CD4-positive, alpha-beta T cell treated with Interleukin-10 for 1 hour (primary cell): ENCODE measurements at places on chromosomes 16 and 17.

- DNase-seq = peak; percentile 60
Observed at GRCh38 chr17:50931144-50931908, 65.2 kb upstream of the TOB1 start.

DNA sequence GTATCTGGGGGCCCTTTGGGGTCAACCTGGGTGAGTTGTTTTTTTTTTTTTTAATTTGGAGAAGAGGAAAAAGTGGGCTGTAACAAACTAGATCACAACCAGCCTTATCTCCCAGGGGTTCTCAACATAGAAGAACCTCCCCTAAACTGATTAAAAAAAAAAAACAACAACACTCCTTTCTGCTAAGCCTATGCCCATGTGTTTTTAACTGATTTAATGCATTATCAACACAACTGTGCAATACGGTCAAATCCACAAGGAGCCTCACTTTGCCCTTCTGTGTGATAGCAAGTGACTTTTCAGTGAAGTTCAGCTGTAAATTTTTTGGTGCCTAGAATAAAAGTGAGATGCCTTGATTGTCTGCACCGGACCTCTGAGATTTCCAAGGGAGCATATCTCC, 646 bp downstream of the MYH11 start:
- DNase-seq = no peak

- DNase-seq = no peak
Observed at GRCh38 chr17:58414596-58414997, 2.7 kb downstream of the RNF43 start.

DNA sequence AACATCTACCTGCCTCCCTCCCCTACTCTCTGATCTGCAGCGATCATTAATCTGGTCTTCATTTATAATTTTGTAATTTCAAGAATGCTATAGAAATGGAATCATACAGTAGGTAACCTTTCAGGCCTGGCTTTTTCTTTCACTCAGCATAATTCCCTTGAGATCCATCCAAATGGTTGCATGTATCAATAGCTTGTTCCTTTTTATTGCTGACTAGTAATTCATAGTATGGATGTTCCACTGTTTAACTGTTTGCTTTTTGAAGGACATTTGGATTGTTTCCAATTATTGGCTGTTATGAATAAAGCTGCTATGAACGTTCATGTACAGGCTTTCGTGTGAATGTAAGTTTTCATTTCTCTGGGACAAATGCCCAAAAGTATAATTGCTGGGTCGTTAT, 125.2 kb downstream of the USP31 start:
- DNase-seq = no peak

- DNase-seq = no peak
Observed at GRCh38 chr16:18937390-18937789, 11.2 kb upstream of the SMG1 start.

DNA sequence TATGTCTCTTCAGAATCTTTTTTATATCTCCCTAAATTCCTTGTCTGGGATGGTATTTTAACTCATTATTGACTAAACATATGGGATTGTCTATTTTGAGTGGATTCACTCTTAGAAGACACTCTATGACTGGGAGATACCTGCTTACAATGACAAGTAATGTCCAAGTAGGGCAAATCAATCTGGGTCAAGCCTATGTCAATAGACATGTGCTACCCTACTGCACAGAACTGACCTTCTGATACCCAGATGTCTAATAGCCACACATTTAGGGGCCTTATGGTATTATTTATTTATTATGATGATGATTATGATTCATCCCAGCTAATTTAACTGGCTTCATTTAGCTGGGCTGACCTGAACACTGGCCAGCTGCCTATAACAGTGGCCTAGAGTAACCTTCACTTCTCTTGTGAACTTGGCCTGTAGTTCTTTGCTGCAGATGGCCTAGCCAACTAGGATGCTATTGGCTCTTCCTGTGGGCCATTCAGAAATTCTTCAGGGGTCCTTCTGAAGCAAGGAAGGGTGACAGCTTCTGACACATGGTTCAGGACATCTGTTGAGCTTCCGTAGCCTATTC, 138.0 kb downstream of the ANKFN1 start:
- no peak for DNase-seq

DNA sequence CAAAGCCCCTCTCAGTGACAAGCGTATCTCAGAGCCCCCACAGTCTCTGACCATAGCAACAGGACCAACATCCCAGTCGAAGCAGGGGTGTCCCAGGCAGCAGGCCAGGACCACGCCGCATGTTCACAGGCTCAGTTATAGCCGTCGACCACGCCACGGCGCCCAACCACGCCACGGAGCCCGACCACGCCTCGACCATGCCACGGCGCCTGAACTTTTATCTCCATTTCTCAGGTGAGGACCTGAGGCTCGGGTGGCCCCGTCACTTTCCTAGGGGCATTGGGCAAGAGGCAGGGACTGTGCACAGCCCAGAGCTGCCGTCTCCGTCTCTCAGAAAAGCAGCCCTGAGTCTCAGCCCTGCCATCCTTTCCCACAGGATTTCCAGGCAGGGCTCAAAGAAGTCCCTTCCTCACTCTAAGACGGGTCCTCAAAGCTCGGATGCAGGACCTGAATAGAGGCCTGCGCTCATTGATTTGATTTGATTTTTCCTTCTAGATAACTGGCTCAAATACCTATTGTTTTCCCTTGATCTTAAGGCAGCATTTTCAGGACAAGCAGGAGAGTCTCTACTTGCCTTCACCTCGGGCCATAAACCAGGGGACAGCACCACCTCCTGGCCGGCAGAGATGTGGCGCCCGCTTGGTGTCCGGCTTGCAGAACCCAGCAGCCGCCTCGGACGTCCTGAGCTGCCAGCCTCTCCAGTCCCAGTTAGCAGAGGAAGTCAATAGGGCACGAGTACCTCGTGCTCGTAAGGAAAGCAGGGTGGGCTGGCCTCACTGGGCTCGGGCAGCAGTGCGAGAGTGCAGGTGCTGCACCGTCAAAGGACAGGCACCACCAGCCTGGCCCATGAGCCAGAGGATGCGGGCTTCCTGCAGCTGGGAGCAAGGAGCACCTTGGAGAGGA, 38.8 kb downstream of the C16orf95 start:
- DNase-seq = peak; percentile 24

- no peak for DNase-seq
Observed at GRCh38 chr17:57578608-57579225, 166.4 kb downstream of the CCDC182 start.

GRCh38 chr16:49491106-49491670, 117.6 kb downstream of the C16orf78 start:
- DNase-seq = no peak

GRCh38 chr16:20871258-20871657, 28.9 kb downstream of the DCUN1D3 start:
- no peak for DNase-seq

GRCh38 chr17:33519692-33520091, 226.6 kb upstream of the ASIC2 start:
- no peak for DNase-seq

DNA sequence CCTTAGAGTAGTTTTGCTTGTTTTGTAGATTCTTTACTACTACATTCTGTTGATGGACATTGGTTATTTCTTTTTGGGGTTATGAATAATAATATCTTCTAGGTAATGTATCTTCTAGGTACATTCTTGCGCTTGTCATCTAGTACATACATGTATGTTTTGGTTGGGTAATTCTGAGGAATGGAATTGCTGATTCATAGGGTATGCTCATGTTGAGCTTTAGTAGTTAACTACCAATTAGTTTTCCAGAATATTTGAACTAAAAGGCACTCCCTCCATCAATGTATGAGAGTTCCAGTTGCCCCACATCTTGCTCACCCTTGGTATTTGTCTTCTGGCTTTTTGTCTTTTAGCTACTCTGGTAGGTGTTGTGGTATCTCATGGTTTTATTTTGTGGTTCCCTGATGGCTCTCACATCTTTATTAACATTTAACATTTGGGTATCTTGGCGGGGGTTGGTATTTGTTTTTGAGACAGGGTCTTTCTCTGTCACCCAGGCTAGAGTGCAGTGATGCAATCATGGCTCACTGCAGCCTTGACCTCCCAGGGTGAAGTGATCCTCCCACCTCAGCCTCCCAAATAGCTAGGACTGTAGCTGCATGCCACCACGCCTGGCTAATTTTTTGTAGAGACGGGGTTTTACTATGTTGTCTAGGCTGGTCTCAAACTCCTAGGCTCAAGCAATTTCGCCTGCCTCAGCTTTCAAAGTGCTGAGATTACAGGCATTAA, 47.1 kb downstream of the SLC6A4 start:
- no peak for DNase-seq

GRCh38 chr17:78589031-78589675, 12.0 kb upstream of the DNAH17 start:
- DNase-seq = no peak

DNA sequence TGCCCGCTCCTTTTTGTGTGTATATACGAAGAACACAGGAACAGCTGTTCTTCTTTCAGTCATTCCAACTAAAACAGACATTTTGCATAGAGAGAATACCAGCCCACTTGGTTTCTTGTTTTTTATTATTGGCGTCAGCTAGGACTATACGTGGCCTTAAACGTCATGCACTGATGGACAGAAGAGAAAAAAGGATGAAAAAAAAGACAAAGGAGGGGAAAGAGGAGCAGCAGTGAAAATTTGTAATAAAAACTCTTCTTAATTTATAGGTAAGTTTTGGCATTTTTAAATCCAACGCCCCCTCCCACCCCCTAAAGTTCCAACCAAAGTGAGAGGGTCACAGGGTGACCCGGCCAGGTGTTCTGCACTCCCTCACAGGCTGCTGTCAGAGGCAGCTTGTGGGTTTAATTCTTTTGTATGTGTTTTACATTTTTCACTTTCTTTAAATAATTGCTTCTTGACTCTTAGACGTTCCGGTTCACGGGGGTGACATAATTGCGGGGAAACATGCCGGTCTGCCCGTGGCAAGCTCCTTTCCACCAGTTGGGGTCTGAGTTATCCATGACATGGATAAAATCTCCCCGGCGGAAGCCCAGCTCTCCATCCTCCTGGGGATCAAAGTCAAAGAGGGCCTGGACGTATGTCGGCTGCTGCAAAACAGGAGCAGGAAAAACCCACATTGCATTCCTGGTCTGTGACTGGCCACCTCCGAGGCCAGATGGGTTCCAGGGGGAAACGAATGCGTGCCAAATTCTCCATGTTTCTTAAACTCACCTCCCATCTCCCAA, 30.9 kb upstream of the SLC25A19 start:
- no peak for DNase-seq

- peak; percentile 23 for DNase-seq
Observed at GRCh38 chr17:44065668-44066203, 735 bp downstream of the LSM12 start.

GRCh38 chr16:49746545-49746944, 109.4 kb downstream of the ZNF423 start:
- DNase-seq = no peak

GRCh38 chr17:73166731-73167581, 2.1 kb downstream of the SSTR2 start:
- no peak for DNase-seq

GRCh38 chr16:11232852-11233726, 22.9 kb downstream of the SOCS1 start:
- peak; percentile 93 for DNase-seq

- DNase-seq = no peak
Observed at GRCh38 chr17:76570457-76570856, 15.2 kb downstream of the ST6GALNAC2 start.
